Thyroid gland (tissue), 4 donors: ENCODE measurements at places on chromosomes 5 and 9.
A peak's percentile ranks its signal among the peaks of the same experiment; 100 is the strongest.

DNA sequence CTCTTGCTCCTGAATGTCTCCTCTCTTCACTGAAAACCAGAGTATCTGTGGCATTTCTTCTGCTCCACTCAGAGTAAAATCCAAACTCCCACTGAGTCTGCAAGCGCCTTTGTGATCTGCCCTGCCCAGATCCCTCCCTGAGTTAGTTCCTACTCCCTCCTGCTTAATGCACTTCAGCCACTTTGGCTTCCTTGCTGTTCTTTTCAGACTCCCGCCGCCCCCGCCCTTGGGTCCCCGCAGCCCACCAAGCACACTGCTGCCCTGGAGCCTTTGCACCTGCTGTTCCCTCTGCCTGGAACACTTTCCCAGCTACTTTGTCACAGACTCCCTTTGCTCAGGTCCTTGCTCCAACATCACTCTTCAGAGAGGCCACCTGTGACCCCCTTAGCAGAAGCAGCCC, 127.2 kb upstream of the SLC25A48 start:
- DNase-seq = no peak

GRCh38 chr5:136329484-136330190, 35.7 kb downstream of the TRPC7 start:
- DNase-seq = no peak

GRCh38 chr9:2066312-2067273, 51.4 kb downstream of the SMARCA2 start:
- peak; percentile 40 for DNase-seq

GRCh38 chr9:128383791-128384190, 12.6 kb downstream of the URM1 start:
- DNase-seq = no peak

- no peak for DNase-seq
Observed at GRCh38 chr5:84821924-84822323, 437.2 kb upstream of the EDIL3 start.

- peak; percentile 15 for DNase-seq
Observed at GRCh38 chr5:170809551-170809950, 26.0 kb downstream of the GABRP start.

DNA sequence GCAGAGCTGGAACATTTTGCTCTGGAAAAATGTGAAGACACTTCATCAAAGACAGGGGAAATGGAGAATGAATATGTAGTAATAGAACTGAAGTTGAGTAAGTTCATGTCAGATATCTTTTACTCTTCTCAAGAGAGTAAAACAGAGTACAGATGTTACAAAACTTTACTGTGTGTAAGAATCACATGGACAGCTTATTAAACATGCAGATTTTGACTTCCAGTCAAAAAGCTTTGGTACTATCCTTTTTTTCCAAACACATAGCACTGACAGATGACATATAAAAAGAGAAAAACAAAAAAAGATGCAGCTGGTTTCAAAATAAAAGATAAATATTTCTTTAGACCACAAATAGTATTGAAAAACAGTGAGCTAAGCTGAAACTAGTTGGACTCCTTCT, 115.4 kb downstream of the FBN2 start:
- DNase-seq = no peak

DNA sequence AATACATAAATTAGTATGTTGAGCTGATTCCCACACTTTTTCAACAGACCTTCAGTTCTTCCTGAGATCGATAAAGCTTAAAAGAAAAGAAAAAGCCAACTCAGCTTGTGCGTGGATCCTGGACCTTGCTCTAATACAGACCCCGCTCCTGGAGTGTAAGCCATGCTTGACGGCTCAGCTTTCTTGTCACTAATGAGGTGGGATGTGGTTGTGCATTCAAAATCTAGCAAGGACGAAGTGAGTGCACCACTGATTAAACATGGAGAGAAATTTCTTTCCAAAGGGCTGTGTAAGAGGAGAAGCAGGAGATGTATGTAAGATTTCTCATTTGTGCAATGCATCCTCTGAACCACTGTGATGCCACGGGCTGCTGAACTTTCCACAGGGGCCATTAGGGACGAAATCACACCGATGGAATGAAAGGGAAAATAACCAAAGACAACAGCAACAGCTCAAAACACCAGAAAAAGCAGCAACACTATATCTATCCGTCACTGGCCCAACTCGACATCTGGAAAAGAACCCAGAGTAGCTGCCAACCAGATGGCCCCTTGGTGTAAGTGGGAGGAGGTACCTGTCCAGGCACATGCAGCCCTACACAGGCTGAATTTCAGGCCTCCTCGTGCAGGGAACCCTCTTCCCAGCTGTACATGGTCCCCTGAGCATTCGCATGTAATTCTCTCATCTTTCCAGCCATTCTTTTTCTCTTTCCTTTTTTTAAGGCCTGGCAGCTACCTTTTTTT, 178.9 kb downstream of the SREK1 start:
- peak; percentile 8 for DNase-seq

DNA sequence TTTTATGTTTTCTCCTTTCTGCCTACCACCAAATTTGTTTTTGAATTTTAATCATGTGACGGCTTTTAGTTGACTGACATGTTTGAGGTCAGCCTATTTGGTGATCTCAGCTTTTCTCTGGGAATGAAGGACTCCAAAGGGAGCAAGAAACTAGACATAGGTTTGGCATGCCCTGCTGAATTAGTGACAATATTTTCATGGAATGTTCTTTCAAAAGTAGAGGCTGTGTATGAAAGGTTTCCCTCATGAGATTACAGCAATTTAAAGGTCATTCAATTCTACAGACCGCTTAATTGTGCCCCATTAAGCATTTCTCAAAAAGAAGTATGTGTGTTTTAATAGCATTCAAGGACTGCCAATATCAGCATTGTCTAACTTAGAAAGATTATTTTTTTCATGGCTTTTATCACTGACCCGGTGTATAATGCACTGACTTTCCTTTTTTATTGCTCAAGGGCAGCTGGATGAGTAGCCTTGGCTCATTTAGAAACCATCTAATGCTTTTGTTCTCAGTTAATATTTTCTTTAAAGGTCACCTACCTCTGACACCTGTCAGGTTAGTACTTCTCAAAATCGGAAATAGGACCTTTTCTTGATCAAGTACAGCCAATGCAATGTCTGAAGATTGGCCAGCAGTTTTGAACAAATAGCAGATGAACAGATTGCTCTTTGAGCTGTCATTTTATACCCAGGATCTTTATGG, 8.1 kb upstream of the MLLT3 start:
- DNase-seq = no peak

DNA sequence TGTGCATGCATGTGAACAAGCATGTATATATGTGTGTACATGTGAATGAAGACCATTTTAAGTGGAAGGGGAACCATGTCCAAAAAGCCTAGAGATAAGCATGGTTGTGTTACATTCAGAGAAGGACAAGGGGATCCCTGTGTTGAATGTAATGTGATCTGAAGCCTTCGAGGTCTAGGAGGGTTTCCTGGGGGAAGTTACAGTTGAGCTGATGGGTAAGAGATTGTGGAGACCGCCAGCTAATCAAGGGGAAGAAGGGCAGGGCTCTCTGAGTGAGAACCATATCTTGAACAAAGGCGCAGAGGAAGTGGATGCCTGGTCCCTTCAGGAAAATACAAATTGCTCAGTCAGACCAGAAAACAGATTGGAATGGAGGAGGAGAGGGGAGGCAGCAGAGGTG, 45.5 kb upstream of the TNFSF15 start:
- DNase-seq = no peak

GRCh38 chr5:71778678-71779276, 59.7 kb downstream of the CARTPT start:
- peak; percentile 5 for DNase-seq

GRCh38 chr9:114374936-114375335, 12.8 kb downstream of the AKNA start:
- DNase-seq = no peak

- no peak for DNase-seq
Observed at GRCh38 chr9:18799428-18799827, 233.6 kb downstream of the SAXO1 start.

DNA sequence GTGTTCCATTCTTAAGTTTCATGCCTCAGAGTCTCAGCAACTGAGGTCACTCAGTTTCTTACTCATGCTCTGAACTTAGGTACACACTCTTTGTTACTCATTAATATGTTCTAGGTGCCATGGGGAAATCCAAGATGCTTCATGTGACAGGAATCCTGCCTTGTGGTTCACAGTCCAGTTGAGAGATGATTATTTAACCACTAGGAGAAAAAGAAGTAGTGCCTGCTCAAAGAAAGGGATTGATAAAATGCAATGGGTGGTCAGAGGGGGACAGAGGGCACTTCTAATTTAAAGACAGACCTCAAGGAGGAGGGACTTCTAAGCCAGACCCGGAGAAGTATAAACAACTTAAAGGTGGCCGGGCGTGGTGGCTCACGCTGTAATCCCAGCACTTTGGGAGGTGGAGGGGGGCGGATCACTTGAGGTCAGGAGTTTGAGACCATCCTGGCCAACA, 69.0 kb downstream of the UGCG start:
- no peak for DNase-seq

- no peak for DNase-seq
Observed at GRCh38 chr9:76883341-76883855, 22.5 kb downstream of the PRUNE2 start.

GRCh38 chr9:95727947-95728520, 147.5 kb upstream of the ERCC6L2 start:
- DNase-seq = no peak

DNA sequence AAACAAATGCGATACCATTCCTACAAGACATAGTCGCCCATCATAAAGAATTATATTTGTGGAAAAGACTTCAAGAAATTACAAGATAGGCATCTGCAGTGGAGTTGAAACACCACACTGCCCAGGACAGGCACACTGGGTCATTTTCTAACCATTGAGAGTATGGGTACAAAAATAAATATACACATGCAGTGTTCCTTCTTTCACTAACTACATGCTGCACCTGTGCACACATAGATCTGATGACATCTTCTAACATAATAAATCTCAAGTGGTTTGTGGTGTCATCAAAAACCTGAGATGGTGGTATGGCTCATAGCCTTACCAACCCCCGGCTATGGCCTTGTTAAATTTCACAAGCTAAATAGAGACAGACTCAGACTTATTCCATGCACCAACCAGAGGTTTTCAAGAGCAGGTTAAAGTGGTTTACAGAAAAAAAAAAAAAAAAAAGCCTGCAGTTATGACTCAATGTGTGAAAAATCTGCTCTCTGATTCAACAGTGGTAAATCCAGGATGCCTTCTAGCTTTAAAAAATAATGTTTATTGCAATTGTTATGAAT, 12.4 kb upstream of the NFIB start:
- no peak for DNase-seq

GRCh38 chr9:85212887-85213286, 528.9 kb downstream of the AGTPBP1 start:
- DNase-seq = no peak

- DNase-seq = no peak
Observed at GRCh38 chr5:147805030-147805454, 22.5 kb upstream of the JAKMIP2 start.

GRCh38 chr9:132973713-132974112, 4.8 kb upstream of the GFI1B start:
- DNase-seq = no peak

GRCh38 chr5:117837786-117838185, 1150.6 kb downstream of the DTWD2 start:
- no peak for DNase-seq

DNA sequence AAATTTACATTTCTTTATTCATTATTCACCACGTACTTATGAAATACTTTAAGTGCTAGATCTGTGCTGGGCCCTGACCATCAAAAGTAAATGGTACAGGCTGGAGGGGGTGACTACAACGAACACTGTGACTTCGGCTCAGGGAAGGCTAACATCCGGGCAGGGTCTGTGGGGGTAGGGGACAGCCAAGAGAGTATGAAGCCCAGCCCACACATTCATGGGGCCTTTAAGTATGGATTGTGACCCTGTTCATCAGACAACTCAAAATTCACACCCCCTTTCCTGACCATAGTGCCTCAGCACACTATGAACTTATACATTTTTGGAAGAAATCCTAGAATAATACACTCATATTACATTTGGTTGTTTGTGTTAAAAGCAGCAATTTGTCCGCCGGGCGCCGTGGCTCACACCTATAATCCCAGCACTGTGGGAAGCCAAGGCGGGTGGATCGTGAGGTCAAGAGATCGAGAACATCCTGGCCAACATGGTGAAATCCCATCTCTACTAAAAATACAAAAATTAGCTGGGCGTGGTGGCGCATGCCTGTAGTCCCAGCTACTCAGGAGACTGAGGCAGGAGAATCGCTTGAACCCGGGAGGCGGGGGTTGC, 33.3 kb downstream of the MORN5 start:
- no peak for DNase-seq

DNA sequence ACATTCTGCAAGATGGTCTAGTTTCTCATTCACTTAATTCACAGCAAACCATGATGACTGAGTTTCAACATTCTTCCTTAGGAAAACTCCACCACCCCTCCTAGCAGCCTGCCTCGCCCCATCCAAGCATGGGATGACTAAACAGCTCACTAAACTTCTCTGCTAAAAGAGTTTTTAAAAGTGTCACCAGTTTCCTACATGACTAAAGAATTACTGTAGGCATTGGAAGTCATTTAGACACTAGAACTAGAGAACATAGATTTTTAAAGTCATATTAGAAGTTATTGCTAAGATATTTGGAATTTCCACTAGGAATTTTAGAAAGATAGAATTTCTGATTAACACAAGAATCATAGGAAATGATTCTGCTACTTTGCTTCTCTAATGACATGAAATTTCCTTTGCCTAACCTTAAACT, 5.5 kb upstream of the ESM1 start:
- DNase-seq = no peak

DNA sequence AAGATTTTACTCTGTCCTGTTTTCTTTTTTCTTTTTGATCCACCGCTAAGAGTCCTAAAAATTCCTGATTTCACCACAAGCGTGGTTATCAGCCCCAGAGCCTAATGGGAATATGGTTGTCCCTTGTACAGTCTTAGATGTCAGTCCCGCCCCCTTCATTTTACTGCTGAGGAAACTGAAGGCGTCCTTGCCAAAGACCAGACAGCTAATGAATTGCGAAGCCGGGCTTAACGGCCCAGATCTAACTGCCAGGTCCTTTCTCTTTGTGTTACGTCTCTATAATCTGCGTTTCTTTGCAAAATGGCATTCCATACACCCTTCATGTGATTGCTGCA, 497 bp downstream of the NSA2 start:
- no peak for DNase-seq

DNA sequence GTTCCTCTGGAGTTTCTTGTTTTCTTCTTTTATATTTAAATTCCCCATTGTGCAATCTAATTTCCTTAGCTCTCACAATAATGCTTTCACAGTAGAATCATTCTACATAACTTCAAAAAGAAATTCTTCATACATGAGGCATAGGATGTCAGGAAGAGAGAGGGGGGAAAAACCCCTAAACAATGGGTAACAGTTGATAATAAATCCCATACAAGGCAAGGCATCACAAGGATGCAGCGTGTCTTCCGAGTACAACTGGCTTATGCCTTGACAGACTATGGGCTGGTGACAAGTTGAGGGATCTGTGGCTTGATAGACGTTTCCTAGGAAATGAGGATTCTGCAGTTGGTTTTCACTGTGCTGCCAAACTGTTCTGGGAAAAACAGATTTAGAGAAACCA, 247.4 kb downstream of the ARL15 start:
- DNase-seq = no peak
